ENCODE measurements at places on chromosomes 16 and 17.

DNA sequence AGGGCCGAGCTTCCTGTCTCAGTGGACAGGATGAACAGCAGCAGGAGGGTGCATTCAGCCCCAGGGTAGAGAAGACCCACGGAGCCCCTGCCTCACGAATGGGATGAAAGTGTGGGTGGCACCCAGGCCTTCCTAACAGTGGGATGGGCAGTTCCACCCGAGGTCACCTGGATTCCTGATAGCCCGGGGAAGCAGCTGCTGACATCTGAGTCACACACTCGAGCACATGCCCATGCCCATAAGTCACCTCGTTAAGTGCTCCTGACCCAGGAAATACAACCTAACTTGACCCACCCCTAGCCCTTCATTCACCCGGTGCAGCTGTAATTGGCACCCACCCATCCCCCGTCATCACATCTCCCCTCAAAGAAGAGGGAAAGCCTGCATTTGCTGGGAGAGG is 85.3 kb upstream of the FOXF1 start:
- DNase-seq = no peak

DNA sequence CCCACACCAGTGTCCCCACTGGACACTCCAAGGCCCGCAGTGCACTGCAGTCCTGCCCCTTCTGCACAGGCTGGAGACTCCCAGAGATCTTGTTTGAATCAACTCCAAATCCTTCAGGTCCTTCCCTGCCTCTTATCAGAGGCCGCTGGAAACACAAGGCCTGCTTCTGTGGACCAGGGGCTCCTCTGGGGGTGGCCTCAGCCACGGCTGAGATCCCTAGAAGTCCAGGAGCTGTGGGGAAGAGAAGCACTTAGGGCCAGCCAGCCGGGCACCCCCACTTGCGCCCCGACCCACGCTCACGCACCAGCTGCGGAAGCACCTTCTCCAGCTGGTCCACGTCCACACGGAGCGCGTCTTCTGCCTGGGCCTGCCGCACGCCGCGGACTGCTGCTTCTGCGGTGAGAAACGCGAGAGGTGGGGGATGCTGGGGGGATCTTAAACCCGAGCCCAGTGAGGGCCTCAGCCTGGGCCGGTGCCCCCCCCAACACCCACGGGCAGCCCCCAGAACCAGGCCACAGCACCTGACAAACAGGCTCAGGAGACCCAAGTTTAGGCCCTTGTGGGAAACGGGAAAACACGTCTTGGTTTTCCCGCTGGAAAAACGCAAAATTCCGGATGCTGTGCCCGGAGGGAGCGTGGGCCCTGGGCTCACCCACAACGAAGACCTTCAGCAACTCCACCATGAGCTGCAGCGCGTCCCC is 3.5 kb downstream of the CENPX start:
- DNase-seq = no peak

DNA sequence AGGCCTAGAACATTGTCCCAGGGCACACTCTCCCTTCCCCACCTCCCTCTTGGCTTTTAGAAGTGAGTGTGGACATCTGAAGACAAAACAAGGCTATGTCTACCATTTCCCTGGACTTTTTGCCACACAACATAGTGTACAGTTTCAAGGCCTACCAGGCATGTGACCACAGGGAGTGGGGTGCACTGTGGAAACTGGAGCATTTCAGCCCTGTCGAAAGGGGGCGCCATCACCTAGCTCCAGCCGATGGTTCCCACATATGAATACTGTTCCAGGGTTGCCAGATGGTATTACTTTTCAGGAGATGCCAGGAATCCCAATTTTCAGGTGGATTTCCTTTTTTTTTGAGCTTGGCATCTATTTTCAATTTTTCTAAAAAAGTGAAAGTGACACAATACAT is 140.7 kb downstream of the KATNIP start:
- DNase-seq = no peak

DNA sequence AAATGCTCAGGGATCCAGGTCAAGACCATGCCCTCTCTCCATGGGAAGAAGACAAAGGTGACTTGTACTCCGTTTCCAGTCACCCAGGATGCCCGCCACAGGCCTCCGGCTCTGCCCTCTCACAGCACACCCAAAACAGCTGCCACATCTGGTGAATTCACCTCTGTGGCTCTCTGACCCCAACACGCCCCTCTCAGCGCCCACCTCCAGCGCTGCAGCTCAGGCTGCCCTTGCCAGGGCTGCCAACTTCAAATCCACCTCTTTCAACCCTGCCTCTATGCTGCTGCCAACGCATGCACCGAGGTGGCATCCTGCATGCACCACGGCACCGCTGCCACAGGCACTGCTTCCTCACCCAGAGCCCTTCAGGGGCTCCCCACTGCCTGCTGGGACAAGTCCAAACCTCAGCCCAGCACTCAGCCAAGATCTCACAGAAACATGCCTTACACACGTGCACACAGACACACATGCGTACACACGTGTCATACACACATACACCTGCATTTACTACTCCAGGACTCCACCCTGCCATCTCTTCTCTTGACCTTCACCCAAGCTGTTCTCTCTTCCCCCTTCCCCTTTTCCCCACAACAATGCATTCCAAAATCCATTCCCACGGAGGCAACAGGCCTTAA is 7.5 kb downstream of the HID1 start:
- DNase-seq = no peak

GRCh38 chr17:81601525-81602120 is 35.3 kb downstream of the NPLOC4 start:
- DNase-seq = peak; percentile 65

- DNase-seq = no peak
Measured at GRCh38 chr17:73257516-73257915, 4.2 kb downstream of the CPSF4L start.

DNA sequence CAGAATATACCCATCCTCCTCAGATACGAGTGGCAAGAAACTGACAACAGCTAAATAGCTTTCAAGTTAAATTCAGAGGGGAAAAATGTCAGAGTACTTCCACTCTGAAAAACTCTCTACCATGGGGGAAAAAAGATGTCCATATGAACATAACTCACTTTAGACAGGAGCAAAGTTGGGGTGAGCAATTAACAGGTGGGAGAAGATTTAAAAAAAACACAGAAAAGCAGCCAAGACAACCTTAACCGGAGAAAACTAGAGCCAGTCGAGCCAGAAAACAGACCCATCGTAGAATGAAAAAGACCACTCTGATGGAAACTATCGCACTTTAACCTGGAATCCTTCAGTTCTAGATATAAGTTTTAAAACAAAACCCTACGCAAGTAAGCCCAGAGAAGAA is 833 bp downstream of the TERF2 start:
- no peak for DNase-seq

- DNase-seq = no peak
Measured at GRCh38 chr17:7550344-7550743, 1.5 kb downstream of the TNFSF12 start.

Measured in skin of body (tissue), 3 donors.